NCI-H2081 (cell line): ENCODE measurements at places on chromosomes 12 and 14.
A peak's percentile ranks its signal among the peaks of the same experiment; 100 is the strongest.

GRCh38 chr12:103879878-103880277 is 38.8 kb upstream of the NT5DC3 start:
- no peak for DNase-seq

GRCh38 chr14:93759719-93760307 is 28.5 kb downstream of the PRIMA1 start:
- DNase-seq: no peak

- DNase-seq: no peak
Measured at GRCh38 chr14:25050269-25051150, 563 bp upstream of the STXBP6 start.

- DNase-seq: no peak
Measured at GRCh38 chr12:96223411-96224218, 29.4 kb downstream of the ELK3 start.

- no peak for DNase-seq
Measured at GRCh38 chr12:84889818-84890217, 22.8 kb downstream of the SLC6A15 start.

DNA sequence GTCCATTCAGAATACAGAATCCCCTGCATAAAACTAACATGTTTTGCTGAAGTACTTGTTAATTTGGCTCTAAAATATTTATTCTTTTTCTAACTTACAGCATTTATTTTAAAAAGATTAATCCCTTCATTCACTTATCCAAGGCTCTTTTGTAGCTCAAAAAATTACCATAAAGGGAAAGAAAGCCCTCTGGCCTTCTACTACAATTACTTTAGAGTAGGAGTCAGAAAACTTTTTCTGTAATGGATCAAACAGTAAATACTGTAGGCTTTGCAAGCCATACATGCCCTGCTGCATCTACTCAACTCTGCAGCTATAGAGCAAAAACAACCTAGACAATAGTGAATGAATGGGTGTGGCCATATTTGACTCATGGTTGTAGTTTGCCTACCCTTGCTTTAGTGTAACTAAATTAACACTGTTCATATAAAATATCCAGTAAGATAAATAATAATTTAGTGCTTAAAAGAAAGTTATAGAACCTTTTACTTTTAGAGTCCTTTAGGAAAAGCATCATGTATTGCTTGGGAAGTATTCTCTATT is 74.2 kb upstream of the ZFP36L1 start:
- DNase-seq: no peak

- no peak for DNase-seq
Measured at GRCh38 chr12:26918321-26919215, 19.2 kb downstream of the INTS13 start.

GRCh38 chr14:100602621-100603230 is 15.5 kb upstream of the BEGAIN start:
- DNase-seq: no peak

DNA sequence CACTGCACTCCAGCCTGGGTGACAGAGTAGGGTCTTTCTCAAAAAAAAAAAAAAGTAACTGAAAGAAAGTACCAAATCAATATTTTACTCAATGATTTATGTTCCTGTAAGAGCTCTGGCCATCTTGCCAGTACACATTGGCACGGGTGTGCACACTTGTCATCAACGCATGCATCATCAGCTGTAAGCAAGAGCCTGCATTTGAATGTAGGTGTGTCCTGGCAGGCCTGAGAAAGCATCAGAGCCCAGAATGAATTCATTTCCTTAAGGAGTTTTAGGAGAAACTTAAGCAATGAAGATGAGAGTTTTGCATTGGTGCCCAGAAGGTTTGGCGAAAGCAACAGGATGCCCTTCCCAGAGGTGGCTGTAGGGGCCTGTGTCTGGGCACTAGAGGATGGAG is 88.5 kb upstream of the FZD10 start:
- DNase-seq: no peak

GRCh38 chr12:82625523-82625922 is 61.2 kb upstream of the TMTC2 start:
- peak; percentile 63 for DNase-seq

GRCh38 chr12:53170876-53171724 is 9.4 kb upstream of the ZNF740 start:
- DNase-seq: no peak

GRCh38 chr14:36070031-36070719 is 106.3 kb downstream of the PTCSC3 start:
- DNase-seq: peak; percentile 84

DNA sequence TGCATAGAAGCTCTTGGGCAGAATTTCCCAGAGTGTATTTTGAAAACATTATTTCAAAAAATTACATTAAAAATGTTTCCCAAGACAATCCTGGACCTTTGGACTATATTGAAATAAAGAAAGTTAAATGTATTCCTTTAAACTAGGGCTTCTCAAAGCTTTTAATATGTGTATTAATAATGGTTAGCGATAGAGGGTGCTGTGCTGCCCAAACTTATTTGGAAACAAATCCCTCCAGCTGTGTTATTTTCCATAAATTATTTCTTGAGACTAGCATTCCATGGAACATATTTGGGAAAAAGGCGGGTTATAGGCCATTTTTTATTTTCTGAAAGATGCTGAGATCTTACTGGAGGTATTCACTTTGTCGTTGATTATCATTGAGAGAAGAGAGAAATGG is 397.8 kb upstream of the MIS18BP1 start:
- DNase-seq: no peak

- DNase-seq: no peak
Measured at GRCh38 chr12:45209784-45210183, 6.1 kb upstream of the ANO6 start.

GRCh38 chr12:81245907-81246570 is 168.2 kb downstream of the ACSS3 start:
- DNase-seq: peak; percentile 48
